CD8-positive, alpha-beta memory T cell (primary cell): ENCODE measurements at places on chromosomes 5 and 9. TPM values are rescaled to one million over a fixed set of nuclear protein-coding genes. Genes with fewer than 3 reads are reported as not detected.

DNA sequence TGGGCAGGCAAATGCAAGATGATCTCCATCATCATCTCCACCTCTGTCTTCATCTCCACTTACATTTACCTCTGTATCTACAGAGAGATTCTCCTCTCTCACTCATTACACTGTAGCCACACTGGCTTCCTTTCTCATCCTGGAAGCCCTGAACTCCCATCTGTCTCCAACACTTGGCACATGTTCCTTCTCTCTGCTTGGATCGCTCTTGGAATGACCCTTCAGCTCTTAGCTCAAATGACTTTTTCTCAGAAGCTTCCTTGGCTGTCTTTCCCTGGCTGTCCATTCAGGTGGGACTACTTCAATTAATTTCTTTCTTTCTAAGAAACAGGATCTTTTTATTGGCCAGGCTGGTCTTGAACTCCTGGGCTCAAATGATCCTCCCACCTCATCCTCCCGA is 120.0 kb upstream of the KLF4 start:
- no peaks in the 10 kb centered on the region for H3K27me3 ChIP-seq
- no peak for DNase-seq
- H3K4me1 ChIP-seq = no peaks in the 10 kb centered on the region
- H3K27ac ChIP-seq = no peak overlapping the region
- no peaks in the 10 kb centered on the region for H3K36me3 ChIP-seq
- H3K4me3 ChIP-seq = no peak overlapping the region

- no peaks in the 10 kb centered on the region for H3K27me3 ChIP-seq
- no peak overlapping the region for H3K27ac ChIP-seq
- peaks cover 12% of the 10 kb centered on the region for H3K4me1 ChIP-seq
- H3K36me3 ChIP-seq = no peaks in the 10 kb centered on the region
- no peak for DNase-seq
Measured at GRCh38 chr5:142811866-142812557, 41.8 kb downstream of the ARHGAP26 start.

DNA sequence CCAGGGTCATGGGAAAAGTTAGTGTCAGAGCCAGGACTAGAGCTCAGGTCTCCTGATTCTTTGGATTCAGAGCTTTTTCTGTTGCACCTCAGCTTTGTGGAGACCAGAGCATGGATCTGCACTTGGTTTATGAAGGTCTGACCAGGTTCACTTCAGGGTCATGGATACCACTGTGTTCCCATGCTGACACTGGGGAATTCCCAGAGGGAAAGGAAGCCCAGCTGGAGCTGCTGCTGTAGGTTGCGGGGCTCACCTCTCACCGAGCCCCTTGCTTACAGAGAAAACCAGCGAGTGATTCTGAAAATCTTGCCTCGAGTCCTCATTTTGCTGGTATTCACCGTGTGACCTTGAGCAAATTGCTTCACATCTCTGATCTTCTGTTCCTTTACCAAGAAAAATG is 83.0 kb downstream of the RGS3 start:
- H3K4me1 ChIP-seq = peaks cover 28% of the 10 kb centered on the region
- no peak overlapping the region for H3K4me3 ChIP-seq
- no peak overlapping the region for H3K27ac ChIP-seq
- DNase-seq = no peak
- H3K36me3 ChIP-seq = peaks cover 21% of the 10 kb centered on the region

DNA sequence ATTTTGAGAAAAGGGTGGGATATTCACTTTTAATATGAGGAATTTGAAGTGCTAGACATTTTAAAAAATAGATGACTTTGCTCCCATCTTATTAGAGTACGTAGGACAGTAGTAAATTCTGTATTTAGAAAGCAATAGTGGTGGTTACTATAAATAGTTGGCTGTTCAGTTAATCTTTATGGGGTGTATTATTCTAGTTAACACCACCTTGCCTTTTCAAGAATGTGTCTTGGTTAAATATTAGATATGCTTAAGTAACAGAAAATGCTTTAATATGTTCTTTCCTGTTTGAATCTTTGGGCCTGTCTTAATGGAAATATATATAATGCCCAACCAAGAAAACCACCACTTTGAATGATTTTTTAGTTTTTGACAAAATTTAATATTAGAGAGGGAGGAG is 608.7 kb upstream of the FAM174A start:
- no peaks in the 10 kb centered on the region for H3K4me1 ChIP-seq
- no peak overlapping the region for H3K27ac ChIP-seq
- H3K4me3 ChIP-seq = no peak overlapping the region
- DNase-seq = no peak
- no peaks in the 10 kb centered on the region for H3K27me3 ChIP-seq
- no peaks in the 10 kb centered on the region for H3K36me3 ChIP-seq

DNA sequence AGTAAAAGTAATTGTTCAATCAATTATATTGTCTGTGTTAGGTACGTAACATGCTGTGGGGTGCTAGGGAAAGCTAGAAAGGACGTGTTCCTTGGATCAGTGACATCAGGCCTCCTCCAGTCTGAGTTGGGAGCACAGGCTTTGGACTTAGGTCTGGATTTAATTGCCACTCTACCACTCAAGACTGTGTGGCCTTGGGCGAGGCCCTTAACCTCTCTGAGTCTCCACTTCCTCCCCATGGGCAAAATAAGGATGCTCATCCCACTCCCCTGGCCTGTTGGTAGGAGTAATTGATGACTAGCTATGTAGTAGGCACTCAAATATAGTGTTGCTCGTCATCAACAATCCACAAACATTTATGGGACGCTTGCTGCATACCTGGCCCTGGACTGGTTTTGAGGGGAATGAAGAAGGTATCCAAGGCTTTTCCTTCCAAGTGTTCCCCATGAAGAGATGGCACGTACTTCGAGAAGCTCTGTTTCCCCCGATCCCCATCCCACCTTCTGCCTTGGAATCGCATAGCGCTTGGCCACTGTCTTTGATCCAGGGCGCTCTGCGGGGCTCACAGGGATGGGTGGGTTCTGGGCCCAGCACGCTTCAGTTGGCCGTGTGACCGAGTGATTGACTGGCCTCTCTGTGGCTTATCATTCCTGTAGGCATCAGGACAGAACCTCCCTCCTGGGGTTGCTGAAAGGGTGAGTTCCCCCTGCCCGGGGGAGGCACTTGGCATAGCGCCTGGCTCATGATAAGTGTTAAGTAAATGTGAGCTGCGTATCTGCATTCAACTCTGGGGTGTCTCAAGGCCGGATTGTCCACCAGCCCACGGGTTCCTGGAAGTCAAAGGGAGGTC is 8.1 kb downstream of the FGF18 start:
- H3K36me3 ChIP-seq = no peaks in the 10 kb centered on the region
- no peaks in the 10 kb centered on the region for H3K27me3 ChIP-seq
- H3K4me1 ChIP-seq = no peaks in the 10 kb centered on the region
- H3K4me3 ChIP-seq = no peak overlapping the region
- no peak overlapping the region for H3K27ac ChIP-seq

GRCh38 chr5:147559749-147560148 is 49.9 kb upstream of the DPYSL3 start:
- no peaks in the 10 kb centered on the region for H3K27me3 ChIP-seq
- H3K27ac ChIP-seq = no peak overlapping the region
- no peaks in the 10 kb centered on the region for H3K36me3 ChIP-seq
- DNase-seq = no peak
- no peak overlapping the region for H3K4me3 ChIP-seq

DNA sequence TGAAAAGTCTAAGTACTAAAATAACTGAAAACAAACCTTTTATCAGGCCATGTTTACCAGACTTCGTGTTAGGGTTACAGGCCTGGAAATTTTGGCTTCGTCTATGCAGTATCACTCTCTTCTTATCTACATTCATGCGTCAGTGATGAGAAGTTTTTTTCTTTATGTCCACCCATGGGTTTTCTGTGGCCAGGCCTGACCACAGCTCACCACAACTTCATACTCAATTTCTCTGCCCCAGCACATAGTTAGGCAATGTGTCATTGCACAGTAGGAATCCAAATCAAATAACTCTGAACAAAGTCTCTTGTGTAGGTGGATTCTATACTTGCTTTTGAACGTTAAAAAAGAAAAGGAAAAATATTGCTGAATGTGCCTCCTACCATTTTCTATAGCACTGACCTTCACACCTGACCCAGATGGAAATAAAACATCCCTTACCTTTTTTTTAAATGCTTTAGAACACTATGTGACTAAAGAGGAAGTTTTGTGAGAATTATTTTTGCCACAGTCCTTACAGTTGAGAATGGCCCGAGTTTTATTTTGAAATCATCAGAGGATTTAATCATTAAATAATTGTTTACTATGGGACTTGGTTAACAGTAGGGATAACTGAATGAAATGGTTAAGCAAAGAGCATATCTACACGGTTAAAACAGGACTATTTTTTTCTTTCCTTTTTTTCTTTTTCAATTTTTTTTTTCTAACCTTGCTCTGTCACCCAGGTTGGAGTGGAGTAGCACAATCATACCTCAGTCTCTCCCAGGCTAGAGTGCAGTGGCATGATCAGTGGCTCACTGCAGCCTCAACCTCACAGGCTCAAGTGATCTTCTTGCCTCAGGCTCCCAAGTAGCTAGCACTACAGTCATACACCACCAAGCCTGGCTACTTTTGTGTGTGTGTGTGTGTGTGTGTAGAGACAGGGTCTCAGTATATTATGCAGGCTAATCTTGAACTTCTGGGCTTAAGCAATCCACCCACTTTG is 1247.0 kb upstream of the ACO1 start:
- no peak for DNase-seq

- H3K4me1 ChIP-seq = no peaks in the 10 kb centered on the region
- H3K36me3 ChIP-seq = no peaks in the 10 kb centered on the region
- no peak overlapping the region for H3K4me3 ChIP-seq
Measured at GRCh38 chr5:115961381-115962238, 665 bp upstream of the LVRN start.

DNA sequence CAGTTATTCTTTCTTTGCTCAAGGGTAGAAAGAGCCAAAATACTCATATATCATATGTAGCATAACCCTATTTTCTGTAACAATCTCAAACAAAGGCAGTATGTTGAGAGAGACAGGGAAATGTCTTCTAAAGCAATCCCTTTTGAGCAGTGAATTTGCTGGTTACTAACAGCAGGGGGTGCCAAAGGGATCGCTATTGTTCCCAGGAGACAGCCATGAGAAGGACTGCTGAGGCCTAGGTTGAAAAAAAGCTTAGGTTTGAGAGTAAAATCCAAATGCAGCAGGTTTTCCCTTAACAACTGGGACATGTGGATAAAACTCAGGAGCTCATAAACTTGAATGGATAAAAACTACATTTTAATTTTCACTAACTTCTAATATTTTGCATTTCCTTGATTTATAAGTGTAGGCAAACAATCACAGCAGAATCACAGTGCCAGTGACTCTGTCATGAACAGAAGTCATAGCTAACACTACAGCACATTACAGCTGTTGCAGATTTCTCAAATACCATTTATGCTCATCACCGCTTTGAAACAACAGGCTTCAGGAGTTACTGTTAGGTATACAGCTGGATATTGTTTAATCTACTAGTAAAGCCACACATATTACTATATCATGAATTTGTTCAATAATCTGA is 148.4 kb downstream of the MAPKAP1 start:
- H3K27me3 ChIP-seq = no peaks in the 10 kb centered on the region
- H3K36me3 ChIP-seq = no peaks in the 10 kb centered on the region
- H3K4me3 ChIP-seq = no peak overlapping the region
- peak; percentile 58 for DNase-seq
- no peaks in the 10 kb centered on the region for H3K4me1 ChIP-seq

DNA sequence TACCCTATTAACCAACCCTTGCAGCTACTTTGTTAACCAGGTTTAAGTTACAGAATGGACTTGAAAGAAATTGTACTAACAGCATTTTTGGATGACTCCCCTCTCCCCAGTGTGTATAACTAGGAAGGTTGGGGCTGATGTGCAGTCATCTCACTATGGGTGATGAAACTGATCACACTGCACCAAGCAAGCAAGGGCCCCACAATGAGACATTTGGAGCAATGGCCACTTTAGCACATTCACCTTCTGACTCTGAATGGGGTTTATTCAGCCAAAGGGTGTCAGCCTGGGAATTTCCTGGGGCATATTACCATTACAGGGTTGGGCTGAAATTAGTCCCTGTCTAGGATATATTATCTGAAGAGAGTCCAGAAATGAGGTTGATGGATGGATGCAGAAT is 18.7 kb upstream of the CYFIP2 start:
- no peak overlapping the region for H3K4me3 ChIP-seq
- peaks cover 78% of the 10 kb centered on the region for H3K4me1 ChIP-seq
- no peak for DNase-seq
- H3K27ac ChIP-seq = no peak overlapping the region

GRCh38 chr9:95101326-95101725 is 216.2 kb downstream of the FANCC start:
- H3K27me3 ChIP-seq = no peaks in the 10 kb centered on the region
- no peaks in the 10 kb centered on the region for H3K4me1 ChIP-seq
- no peak overlapping the region for H3K27ac ChIP-seq

RASGRF2 gene
- 13.4 TPM for polyA plus RNA-seq

HMMR gene
- polyA plus RNA-seq = 0.18 TPM

ZFP2 gene
- 0.98 TPM for polyA plus RNA-seq

TAF11L10 gene
- polyA plus RNA-seq = not detected

PGGT1B gene
- 12.5 TPM for polyA plus RNA-seq
